ENCODE measurements at places on chromosomes 4 and X.

GRCh38 chrX:69257499-69258127 is 92.4 kb upstream of the PJA1 start:
- no peak for DNase-seq

DNA sequence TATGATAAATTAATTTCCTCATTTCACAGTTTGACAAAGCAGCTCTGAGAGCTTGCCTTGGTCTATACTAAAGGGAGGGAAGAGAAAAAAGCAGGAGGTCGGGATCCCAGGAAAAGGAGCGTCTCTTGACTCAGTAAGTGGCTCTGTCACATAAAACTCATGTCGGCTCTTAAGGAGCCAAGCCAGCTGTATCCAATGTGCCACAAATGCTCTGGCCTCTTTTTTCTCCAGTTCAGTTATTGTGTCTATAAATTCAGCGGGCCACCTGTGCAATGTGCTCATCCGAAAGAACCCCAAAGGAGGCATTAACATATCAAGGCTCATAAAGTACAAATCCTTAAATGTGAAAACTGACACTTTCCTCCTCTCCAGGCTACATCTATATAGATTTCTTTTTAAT is 337.7 kb upstream of the FAM241A start:
- DNase-seq: no peak

GRCh38 chr4:118941799-118942198 is 53.1 kb downstream of the SYNPO2 start:
- DNase-seq: peak; percentile 51

- no peak for DNase-seq
These were observed 64.0 kb upstream of the PRKX start for GRCh38 chrX:3777416-3777815.

- no peak for DNase-seq
These were observed 57.6 kb downstream of the RFC1 start for GRCh38 chr4:39308611-39309010.

DNA sequence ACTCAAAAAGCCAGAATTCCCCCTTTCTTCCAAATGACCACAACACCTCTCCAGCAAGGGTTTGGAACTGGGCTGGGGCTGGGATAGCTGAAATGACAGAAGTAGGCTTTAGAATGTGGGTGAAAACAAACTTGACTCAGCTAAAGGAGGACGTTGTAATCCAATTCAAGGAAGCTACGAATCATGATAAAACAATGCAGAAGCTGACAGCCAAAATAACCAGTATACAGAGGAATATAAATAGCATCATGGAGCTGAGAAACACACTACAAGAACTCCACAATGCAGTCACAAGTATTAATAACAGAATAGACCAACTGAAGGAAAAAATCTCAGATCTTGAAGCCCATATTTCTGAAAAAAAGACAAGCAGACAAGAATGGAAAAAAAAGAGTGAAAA is 95.8 kb upstream of the TET2 start:
- DNase-seq: peak; percentile 51

GRCh38 chr4:81453024-81453423 is 18.7 kb downstream of the RASGEF1B start:
- DNase-seq: no peak

DNA sequence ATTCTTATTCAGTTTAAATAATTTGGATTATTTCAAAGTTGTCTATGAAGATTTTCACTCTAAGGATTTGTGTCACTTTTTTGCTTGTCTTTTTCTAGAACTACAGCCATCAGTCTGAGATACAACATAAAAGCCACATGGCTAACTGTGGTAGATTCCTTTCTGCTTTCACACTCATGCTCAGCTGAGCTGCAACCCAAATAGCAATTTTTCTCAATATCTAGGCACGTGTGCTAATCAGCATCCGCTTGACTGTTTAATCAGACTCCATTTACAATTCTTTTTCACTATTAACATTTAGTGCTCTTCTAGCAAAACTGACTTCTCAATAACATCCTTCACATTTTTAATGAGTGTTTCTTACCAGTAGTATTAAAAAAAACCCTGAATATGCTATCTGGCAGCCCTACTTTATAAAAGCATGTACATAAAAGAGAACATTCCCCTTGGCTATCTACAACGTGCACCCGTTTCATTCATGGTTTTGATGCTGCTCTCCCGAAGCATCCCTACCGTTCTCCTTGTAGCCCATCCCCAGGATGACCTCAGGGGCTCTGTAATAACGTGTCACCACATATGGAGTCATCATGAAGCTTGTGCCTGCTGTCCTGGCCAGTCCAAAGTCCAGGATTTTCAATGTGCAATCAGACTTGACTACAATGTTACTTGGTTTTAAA is 259.2 kb downstream of the MAPK10 start:
- no peak for DNase-seq

DNA sequence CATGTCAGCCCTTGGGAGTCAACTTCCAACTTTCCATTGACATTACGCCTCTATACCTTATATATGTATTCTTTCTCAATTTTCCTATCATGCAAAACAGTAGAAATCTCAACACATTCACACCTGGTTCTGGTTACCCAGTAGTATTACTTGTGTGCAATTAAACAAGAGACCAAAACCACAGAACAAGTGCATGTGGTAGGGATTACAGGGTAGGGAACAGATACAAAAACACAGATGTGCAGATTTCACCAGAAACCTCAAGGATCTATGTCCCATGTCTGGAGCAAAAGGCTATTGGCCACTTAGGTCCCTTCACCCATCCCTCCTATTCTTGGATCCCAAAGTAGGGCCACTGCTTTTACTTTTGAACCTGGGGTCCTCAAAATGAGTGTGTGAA is 143.6 kb upstream of the ZCCHC13 start:
- no peak for DNase-seq

GRCh38 chr4:38082021-38082420 is 121.8 kb downstream of the PTTG2 start:
- DNase-seq: no peak

- DNase-seq: no peak
These were observed 54.4 kb downstream of the MRPL1 start for GRCh38 chr4:77917075-77917474.

GRCh38 chr4:117941611-117942010 is 92.7 kb upstream of the NDST3 start:
- no peak for DNase-seq

DNA sequence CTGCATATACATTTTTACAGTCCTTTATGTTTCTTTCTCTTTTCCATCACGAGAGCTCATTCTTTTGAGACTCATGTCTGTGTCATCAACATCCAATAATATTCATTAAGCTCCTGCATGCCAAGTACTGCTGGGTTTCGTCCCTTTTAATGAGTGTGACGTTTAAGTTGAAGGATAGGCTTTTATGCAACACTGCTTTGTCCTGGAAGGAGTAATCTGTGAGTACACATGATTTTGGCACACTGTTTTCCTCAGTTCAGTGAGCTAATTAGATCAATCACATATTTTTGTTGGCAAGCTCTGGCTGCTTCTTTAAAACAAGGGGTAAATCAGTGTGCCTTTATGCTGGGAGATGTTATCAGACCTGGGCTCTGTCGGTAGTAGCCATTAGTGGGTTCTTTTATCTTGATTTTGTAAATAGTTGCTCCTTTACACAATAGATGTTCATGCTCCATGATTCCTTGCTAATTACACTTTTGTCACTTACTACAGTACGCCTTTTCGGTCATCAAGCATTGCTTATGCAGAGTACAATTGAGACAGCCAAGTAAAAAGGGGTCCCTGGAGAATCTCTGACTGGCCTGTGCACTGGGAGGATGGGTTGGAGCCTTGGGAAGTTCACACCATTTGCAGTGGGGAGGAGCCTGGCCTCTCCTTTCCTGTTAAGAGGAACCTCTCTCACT is 132.6 kb downstream of the FHIP1A start:
- DNase-seq: peak; percentile 57

- no peak for DNase-seq
These were observed 2.0 kb downstream of the PCDH19 start for GRCh38 chrX:100407784-100408712.

GRCh38 chr4:32855622-32856021 is 2135.5 kb downstream of the PCDH7 start:
- no peak for DNase-seq
